Panc1 (cell line): ENCODE measurements at places on chromosomes 5 and 9. TPM values are rescaled to one million over a fixed set of nuclear protein-coding genes. Genes with fewer than 3 reads are reported as not detected.
A peak's percentile ranks its signal among the peaks of the same experiment; 100 is the strongest.

The WDR31 gene
- total RNA-seq = 0.80 TPM

The PCDHB16 gene
- total RNA-seq = 1.8 TPM

DNA sequence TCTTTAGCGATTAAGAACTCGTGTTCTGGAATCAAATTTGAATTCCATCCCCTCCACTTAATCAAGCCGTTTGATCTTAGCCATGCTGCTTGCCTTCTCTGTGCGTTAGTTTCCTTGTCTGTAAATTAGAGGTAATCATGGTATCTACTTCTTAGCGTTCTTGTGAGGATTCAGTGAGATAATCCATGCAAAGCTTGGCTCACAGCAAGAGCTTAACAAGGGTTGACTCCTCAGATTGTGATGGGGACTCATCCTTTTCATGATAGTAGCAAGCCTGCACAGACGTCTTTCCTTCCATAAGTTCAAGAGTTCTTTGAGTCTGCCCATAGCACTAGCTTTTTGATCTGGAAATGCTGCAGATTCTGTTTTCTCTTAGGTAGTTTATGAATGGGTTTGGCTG is 72.8 kb downstream of the TRIO start:
- DNase-seq = no peak

- no peak for DNase-seq
These were observed 462.1 kb downstream of the TMEM38B start for GRCh38 chr9:106156465-106156864.

The SLCO6A1 gene
- not detected for total RNA-seq

GRCh38 chr5:17105744-17106418 is 111.5 kb upstream of the BASP1 start:
- DNase-seq = no peak

The ZNF782 gene
- 3.3 TPM for total RNA-seq

DNA sequence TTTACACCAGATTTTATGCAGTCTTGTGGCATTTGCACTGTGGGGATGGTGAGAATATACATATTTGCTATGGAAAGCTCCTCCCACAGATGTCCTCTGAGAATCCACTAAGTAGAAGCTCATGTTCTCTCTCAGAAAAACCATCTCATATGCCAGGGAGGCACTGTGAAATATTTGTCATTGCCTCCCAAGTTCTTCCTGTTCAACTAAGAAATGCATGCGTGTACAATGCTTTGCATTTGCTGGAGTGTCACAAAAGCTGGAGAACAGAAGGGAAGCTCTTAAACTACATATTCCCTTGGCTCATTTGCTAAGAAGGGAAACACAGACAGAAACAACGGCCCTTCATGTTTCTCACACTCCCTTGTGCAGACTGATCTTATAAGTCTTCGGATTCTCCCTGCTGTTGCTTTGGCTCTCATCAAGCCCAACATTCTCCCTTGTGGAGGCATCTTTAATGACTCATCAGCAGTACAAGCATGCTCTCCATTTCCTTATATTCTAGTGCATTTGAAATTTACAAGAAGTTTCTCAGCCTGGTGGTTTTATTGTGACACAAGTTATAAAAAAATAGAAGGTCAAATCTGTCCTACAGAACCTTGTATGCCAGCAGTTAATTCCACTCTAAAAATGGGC is 220.6 kb downstream of the TRIM36 start:
- no peak for DNase-seq

DNA sequence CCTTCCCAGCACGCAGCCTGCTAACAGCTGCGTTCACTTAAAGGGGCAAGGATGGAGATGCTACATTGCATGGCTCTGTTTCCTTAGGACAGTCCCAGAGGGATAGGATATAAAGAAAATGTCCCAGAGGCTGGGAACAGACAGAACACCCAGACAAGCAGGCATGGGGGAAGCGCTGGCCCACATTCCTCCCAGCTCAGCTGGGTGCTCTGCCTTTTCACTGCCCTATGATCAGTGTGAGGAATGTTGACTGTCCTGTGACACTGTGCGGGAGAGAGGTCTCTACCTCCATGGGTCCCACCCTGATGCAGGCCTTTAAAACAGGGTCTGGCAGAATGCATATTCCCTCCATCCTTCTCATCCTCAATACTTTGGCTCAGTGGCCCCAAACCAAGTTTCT is 459.4 kb upstream of the DMAC1 start:
- DNase-seq = no peak

The ABO gene
- 0.10 TPM for total RNA-seq

- DNase-seq = no peak
These were observed 1.9 kb downstream of the RPS6 start for GRCh38 chr9:19378164-19378563.

DNA sequence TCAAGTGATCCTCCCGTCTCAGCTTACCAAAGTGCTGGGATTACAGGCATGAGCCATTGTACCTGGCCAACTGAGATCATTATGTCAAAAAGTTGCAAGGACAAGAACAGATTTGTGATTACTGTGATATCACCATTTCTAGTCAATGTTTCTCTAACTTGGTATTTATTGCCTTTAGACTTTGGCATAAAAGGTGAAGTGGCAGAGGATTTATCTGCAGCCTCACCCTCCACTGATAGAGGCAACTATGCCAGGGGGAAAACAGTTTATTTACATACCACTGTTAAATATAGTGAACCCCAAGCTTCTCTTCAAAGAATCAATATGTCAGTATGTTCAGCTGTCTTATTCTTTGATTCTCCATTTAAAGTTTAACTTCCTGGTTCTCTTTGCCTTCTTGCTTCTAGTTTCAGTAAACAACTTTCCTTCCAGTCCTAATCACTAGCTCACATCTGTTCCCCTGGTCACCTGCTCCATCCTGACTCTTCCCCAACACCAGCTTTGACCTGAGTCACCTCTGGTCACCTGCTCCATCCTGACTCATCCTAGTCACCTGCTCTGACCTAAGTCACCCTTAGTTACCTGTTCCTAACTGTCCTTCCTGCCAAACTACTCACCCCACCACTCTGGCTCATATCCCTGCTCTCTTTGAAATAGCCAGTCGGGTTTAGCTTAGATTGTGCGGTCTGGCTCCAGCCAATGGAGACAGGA is 29.9 kb downstream of the SEMA6A start:
- DNase-seq = no peak

- no peak for DNase-seq
These were observed 416.8 kb downstream of the TMEM38B start for GRCh38 chr9:106111039-106111730.

DNA sequence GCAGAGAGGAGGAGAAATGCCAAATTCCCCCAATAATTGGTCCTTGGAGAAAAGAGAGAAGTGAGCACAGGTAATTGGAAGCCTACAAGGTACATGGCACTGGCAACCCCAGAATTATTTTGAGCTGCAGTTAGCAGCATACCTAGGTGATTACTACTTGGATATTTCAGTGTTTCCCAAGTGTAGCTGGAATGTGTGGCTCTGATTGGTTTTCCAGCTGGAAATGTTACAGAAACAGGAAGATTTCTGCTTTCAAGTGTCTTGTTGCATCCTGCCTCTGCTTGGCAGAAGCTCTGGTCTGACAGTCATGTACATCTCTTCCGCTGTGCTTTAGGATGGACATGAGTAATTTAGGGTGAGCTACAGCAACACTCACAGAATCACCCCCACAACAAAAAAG is 262.1 kb downstream of the ENC1 start:
- DNase-seq = no peak

GRCh38 chr5:121399879-121400278 is 451.8 kb upstream of the FTMT start:
- DNase-seq = no peak

GRCh38 chr5:150548123-150548522 is 40.2 kb downstream of the NDST1 start:
- DNase-seq = no peak

DNA sequence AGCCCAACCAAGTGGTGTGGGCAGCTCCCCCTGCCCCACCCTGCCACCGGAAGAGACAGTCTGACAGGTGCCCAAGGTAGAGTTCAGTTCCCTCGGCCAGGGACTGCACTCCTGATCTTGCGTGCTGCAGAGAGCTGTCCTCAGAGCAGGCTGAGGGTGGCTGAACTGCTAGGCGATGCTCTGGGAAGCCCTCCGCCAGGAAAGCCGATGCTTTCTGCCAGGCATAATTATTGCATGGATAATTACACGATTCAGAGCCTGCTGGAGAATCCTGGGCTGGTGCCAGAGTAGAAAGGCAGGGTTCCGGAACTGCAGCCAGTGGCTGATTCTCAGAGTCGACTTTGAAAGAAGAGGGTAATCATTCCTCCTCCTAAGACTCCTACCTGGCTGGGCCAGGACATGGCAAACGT is 19.3 kb downstream of the KCNIP1 start:
- no peak for DNase-seq

The PDZD2 gene
- 0.10 TPM for total RNA-seq

- DNase-seq = no peak
These were observed 97.0 kb upstream of the NIPAL4 start for GRCh38 chr5:157362982-157363381.

The GPX8 gene
- 24.8 TPM for total RNA-seq

- no peak for DNase-seq
These were observed 99.0 kb downstream of the CDH12 start for GRCh38 chr5:22754155-22754554.

GRCh38 chr5:16064135-16064893 is 115.3 kb downstream of the MARCHF11 start:
- DNase-seq = no peak

GRCh38 chr9:126667190-126668055 is 53.7 kb downstream of the LMX1B start:
- no peak for DNase-seq

The CDC25C gene
- 14.1 TPM for total RNA-seq

- no peak for DNase-seq
These were observed 89.9 kb upstream of the FSD1L start for GRCh38 chr9:105357937-105358336.

GRCh38 chr9:107481035-107481434 is 8.5 kb downstream of the KLF4 start:
- no peak for DNase-seq

GRCh38 chr9:10721301-10721700 is 108.5 kb upstream of the PTPRD start:
- DNase-seq = no peak

The ATOSB gene
- 23.6 TPM for total RNA-seq

DNA sequence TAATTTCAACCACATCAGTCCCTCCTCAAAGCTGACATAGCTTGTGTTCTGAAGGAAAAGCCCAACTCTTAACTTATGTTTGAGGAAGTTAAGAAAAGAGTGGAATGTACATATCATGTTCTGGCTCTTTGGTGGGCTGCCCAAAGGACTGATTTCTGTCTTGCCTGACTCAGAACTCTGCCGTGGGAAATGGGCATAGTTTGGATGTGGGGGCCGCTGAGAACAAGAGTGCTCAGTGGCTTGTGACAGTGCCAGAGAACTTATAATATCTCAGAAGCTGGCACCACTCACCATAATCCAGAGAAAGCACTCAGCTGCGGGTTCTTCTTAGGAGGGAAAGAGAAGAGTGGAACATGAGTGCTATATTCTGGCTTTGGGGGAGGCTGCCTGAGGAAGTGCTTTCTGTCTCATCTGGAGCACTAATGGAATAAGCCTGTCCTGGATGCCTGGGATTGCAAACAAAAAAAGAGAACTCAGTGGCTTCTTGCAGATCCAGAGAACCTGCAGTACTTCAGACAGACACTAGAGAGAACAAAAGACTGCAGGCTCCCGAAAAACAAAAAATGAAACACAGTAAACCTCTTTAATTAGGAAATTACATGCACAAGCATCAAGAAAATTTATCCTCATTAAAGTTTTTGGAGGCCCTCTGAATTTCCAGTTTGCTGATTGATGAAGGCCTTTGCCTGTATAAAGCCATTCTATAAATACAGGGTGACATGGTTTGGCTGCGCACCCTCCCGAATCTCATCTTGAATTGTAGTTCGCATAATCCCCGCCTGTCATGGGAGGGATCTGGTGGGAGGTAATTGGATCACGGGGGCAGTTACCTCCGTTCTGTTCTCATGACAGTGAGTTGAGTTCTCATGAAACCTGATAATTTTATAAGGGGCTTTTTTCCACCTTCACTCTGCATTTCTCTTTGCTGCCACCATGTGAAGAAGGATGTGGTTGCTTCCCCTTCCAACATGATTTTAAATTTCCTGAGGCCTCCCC is 207.0 kb downstream of the DMAC1 start:
- no peak for DNase-seq

DNA sequence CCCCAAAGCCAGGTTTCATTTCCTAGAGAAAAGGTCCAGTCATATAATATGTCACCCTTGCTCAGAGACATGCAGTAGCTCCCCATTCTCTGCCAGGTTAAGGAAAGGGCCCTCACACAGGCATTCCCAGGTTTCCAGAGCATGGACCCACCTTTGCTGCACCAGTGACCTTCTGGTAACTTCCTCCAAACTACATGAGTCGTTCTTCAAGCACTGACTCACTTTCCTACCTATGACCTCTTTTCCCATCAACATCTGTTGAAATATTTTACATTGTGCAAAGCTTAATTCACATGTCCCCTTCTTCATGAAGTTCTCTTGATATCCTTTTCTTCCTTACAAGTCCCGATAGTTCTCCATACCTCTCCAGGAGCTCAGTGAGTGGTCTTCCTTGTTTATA is 25.9 kb downstream of the SH3TC2 start:
- no peak for DNase-seq

DNA sequence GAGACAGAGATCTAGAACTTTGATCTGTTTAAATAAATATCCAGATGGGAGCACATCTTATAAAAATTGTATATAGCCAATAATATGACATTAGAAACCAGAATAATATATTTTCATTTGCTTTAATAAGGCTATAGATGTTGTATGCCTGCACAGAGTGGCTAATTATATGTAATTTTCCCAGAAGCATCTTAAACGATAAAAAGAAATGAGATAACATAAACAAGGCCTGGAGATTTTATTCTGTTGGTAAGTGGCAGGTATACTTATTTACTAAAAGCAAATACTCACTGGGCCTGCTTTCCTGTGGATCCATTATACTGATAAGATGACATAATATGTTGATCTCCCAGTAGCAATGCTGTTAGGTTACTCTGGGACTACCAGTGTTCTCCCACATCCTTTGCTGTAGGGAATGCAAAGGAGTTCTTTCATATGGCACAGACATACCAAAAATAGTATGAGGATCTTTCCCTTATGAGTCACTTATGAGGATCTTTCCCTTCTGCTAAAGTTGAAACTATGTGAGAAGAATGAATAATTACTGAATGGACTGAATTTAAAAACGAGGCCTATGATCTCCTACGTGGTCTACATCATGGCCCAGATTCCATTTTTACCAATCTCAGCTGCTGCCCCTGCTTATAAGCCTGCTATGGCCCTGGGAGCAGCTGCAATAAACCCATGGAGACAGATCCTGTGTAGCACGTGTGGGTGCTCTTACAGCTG is 112.1 kb downstream of the NUDT12 start:
- DNase-seq = no peak

- peak; percentile 8 for DNase-seq
These were observed 6.4 kb downstream of the GRIA1 start for GRCh38 chr5:153496835-153497234.

GRCh38 chr9:34276772-34277171 is 52.3 kb downstream of the KIF24 start:
- no peak for DNase-seq

- DNase-seq = no peak
These were observed 31.7 kb upstream of the GNE start for GRCh38 chr9:36289836-36290435.
